Right cardiac atrium (tissue), 5 donors: ENCODE measurements at places on chromosomes 6 and 20. TPM values are rescaled to one million over a fixed set of nuclear protein-coding genes. Genes with fewer than 3 reads are reported as not detected.

Gene DAAM2
- 11.5 TPM for total RNA-seq

Gene PET117
- total RNA-seq = 10.9 TPM

Gene GHRH
- total RNA-seq = 23.5 TPM

Gene SLC25A27
- total RNA-seq = 16.6 TPM

DNA sequence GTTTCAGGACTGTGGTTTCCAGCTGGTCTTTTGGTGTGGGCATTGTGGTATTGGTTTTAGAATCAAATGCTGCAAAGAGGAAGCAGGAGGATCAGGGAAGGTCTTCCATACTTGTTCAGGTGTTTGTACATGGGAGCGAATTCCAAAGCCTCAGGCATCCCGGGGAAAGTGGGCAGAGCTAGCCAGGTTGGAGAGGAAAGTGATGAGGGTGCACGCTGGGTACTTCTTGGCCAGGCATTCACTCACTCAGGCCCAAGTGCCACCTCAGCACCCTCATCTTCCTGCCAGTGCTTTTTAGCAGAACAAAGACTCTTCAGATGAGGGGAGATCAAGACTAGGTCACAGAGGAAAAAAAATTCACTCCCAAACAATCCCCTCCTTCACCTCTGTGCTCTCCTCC lies 241.1 kb upstream of the TBX18 start:
- no peak for DNase-seq

- no peak for DNase-seq
These were observed 174.9 kb upstream of the SCGN start for GRCh38 chr6:25477006-25477590.

GRCh38 chr6:137910424-137910834 lies 43.4 kb downstream of the TNFAIP3 start:
- DNase-seq = no peak

GRCh38 chr20:46563860-46564221 lies 13.4 kb upstream of the OCSTAMP start:
- no peak for DNase-seq

DNA sequence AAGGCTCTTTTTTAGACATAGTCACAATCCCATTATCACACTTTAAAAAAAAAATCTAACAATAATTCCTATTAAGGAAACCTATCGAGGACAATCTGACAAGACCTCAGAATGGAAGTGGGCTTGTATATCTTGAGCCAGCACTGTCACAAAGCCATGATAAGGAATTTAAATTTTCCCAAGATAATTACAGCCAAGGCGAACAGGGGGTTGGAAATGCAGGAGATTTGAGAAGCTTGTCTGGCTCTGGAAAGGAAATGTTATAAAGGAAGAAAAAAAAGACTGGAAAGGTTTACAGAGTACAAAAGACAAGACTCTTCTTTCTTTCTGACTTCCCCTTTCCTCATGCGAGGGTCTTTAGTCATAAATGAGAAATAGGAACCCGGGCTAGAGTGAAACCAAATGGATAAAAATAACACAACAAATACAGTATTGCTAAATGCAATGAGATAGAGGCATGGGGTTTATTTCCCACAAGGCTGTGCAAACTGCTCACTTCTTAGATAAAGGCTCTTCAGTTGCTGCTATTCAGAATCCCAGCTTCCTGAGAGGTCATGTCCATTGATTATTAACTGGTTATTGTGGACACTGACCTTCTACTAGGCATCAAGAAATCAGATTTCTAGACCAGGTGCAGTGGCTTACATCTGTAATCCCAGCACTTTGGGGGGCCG lies 13.4 kb upstream of the GHRH start:
- DNase-seq = no peak
